ENCODE measurements at places on chromosomes 7 and 10. TPM values are rescaled to one million over a fixed set of nuclear protein-coding genes. Genes with fewer than 3 reads are reported as not detected.

- DNase-seq: peak; percentile 48
These were observed 671 bp upstream of the PAXIP1 start for GRCh38 chr7:155003376-155004214.

DNA sequence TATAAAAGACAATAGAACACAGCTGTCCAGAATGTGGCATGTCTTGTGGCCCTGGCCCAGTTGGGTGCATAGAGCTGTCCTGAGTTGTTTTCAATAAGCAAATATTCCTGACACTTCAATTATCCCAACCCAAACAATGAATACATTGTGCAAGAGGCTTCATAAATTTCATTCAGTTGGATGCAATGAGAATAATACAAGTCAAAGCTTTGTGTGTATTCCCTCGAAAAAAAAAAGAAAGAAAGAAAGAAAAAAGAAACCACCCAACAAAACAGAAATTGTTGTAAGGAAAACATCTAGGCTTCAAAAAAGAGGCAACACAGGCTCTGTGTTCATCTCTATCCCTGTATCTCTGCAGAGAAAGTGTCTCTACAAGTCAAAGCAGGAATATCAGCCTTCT, 138.7 kb upstream of the ADO start:
- no peak for DNase-seq

- no peak for DNase-seq
These were observed 27.1 kb downstream of the SHOC2 start for GRCh38 chr10:110946496-110946895.

GRCh38 chr7:74006032-74006431, 21.9 kb upstream of the ELN start:
- no peak for DNase-seq

Gene ICA1
- 4.6 TPM for polyA plus RNA-seq

- no peak for DNase-seq
These were observed 795 bp downstream of the PRF1 start for GRCh38 chr10:70601746-70602145.

- DNase-seq: no peak
These were observed 9.4 kb downstream of the LIMK1 start for GRCh38 chr7:74092964-74093471.

DNA sequence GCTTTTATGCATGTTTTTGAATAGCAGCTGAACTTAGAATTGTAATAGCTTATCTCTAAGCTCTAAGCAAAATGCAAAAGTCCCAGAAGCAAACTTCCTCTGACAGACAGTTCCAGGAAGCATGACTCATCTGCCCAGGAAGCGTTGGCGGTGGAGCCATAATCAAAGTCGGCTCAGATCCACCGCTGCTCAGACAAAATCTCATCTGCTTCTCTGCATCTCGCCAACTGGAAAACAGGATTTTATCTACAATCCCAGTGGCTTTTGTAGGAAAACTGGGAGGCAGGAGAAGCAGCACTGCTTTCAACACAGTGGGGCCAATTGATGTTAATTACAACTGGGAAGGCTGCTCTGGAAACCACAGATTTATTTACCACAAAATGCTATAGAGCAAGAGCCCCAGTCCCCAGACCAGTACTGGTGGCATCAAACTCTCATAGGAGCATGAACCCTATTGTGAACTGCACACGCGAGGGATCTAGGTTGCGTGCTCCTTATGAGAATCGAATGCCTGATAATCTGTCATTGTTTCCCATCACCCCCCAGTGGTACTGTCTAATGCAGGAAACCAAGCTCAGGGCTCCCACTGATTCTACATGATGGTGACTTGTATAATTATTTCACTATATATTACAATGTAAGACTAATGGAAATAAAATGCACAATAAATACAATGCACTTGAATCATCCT, 99.9 kb downstream of the CUBN start:
- no peak for DNase-seq

GRCh38 chr10:13349463-13350274, 1.6 kb upstream of the SEPHS1 start:
- DNase-seq: no peak

DNA sequence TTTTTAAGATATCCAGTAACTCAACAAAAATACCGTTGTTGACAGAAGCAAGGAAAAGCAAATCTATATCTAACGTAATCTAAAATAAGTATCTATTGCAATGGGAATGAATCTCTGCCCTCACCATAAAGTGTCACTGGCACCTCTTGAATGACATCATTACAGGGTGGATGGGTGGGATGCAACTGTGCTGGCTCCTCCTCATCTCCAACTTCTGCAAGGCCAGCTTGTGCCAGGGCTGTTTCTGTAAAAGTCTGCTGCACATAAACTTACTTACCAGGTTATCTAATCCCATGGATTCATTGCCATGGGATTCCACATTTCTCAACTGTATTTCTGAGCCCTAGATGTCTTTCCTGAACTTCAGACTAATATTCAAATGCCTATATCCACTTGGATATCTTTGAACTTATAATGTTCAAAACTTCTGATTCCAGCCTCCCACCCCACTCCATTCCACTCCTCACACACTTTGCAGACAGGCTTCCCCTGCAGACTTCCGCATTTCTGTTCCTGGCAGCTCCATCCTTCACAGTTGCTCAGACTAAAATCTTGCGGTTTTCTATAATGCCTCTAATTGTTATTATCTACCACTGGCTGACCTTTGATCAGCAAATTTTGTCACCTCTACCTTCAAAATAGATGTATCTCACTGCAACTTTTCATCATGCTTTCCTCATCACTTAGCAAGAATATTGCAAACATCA, 10.7 kb downstream of the FGL2 start:
- no peak for DNase-seq

Gene NCF1
- polyA plus RNA-seq: 2.2 TPM

GRCh38 chr7:92723205-92723604, 113.2 kb downstream of the CDK6 start:
- DNase-seq: peak; percentile 29

Gene RAMP3
- polyA plus RNA-seq: 3.4 TPM

GRCh38 chr10:80966326-80966986, 428.8 kb downstream of the SH2D4B start:
- no peak for DNase-seq

DNA sequence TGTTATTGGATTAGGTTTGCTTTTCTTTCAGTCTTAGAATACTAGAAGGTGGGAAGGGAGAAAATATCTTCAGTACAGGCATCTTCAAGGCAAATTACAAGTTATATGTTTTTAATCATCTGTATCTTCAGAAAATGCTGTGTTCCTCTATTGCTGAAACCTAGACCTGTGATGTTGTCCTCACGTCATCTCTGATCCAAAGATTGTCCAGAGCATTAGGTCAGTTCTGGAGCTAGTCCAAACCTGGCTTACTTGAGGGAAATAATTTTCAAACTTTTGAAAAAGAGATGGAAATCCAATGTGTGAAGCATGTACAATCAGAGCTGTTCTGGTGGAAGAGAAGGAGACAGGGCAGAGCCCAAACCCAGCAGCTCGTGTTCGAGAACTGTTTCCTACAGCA, 217.3 kb downstream of the ZEB1 start:
- peak; percentile 46 for DNase-seq

DNA sequence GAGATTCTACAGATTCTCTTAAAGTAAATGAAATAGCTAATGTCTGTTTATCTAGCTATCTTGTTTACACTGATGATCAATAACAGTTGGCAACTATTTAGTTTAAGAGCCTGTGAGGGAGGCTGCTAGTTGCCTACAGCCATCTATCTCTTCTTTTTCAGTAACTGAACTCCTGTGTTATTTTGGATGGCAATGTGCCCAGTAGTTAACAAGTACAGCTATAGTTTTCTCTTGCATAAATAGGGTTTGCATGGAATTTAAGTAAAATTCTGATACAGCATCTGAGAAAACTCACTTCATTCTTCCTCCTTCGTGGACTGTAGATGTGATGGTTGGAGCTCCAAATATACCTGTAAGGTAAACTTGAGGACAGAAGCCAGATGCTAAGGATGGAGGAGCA, 219.5 kb upstream of the POT1 start:
- no peak for DNase-seq

DNA sequence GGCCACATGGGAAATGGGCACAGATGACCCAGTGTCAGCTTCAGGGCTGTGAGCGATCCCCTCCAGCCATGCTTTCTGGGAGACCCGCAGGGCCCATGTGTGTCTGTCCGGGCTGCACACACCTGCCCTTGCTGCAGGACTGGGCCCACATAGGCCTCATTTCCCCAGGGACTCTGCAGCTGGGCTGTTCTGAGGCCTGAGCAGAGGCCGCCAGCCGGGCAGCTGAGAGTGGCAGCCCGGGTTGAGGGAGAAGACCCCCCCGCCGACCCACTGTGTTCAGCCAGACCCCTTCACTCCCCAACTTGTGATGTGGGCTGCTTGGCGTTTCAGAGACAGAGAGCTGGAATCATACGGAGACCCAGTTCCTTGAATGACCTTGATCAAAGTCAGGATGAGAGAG, 50.1 kb upstream of the DPYSL4 start:
- DNase-seq: no peak

Gene AGBL3
- 4.9 TPM for polyA plus RNA-seq

GRCh38 chr10:125095776-125096175, 64.6 kb downstream of the CTBP2 start:
- no peak for DNase-seq

DNA sequence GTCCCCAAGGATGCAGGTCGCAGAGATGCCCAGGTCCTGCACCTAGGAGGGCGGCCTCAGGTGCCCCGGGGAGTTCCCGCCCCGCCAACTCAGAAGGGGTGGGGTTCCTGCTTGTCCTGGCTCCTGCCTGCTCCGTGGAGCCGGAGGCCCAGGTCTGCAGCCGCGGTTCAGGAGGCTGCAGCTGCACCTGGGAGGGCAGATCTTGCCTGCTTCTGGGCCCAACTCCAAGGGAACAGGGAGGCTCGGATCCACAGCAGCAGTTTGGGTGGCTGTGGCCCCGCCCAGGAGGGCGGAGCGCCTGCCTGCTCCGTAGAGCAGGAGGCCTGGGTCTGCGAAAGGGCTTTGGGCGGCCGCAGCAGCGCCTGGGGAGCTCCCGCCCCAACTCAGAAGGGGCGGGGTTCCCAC, 108.2 kb upstream of the EGR2 start:
- DNase-seq: no peak

DNA sequence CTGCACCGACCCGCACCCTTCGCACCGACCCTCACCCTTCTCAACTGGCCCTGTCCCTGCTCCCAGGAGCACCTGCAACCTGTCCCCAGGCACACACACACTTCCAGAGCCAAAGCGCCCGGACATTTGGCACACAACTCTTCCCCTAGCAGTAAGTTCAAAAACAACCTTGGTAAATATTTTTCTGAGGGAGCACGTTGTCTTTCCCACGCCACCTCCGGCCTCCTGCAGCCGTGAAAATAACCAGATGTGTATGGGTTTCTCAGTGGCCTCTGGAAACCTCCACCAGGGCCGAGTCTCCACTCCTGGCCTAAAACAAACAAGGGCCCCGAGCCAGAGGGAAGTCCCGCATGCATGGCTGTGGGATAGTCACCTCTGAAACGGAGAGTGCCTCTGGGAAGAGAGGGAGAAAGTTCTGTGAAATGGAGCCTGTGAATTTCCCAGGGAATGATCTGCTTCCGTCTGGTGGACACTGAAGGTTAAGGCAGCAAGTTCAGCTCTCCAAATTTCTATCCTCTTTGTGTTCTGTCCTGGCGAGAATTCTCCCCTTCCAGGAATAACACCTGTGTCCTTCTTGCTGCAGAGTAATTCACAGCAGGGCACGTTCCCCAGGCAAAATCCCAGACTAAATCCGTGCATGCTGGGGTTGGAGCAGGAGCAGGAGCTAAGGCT, 15.8 kb downstream of the PODXL start:
- DNase-seq: no peak

DNA sequence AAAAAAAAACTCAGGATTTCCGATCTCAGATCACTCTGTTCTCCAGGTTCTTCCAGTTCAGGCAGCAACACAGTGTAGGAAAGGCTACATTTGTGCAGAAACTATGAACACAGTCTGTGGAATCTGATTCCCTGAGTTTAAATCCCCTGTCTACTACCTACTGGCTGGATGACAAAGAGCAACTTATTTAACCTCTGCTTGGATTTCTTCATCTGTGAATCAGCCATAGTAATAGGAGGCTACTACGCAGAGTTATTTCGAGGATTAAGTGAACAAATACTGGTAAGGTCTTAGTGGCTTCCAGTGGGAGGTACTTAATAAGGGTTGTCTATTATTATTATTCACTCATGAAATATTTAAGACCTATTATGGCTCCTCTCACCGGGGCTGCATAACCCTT, 44.3 kb upstream of the PDCD4 start:
- DNase-seq: no peak

- no peak for DNase-seq
These were observed 800.5 kb upstream of the KCND2 start for GRCh38 chr7:119472408-119473038.

Gene AKR1C8
- polyA plus RNA-seq: not detected

GRCh38 chr10:77682393-77683087, 44.9 kb upstream of the KCNMA1 start:
- DNase-seq: no peak
